Lung (tissue), 17 donors: ENCODE measurements at places on chromosomes 2 and 18. TPM values are rescaled to one million over a fixed set of nuclear protein-coding genes. Genes with fewer than 3 reads are reported as not detected.

DNA sequence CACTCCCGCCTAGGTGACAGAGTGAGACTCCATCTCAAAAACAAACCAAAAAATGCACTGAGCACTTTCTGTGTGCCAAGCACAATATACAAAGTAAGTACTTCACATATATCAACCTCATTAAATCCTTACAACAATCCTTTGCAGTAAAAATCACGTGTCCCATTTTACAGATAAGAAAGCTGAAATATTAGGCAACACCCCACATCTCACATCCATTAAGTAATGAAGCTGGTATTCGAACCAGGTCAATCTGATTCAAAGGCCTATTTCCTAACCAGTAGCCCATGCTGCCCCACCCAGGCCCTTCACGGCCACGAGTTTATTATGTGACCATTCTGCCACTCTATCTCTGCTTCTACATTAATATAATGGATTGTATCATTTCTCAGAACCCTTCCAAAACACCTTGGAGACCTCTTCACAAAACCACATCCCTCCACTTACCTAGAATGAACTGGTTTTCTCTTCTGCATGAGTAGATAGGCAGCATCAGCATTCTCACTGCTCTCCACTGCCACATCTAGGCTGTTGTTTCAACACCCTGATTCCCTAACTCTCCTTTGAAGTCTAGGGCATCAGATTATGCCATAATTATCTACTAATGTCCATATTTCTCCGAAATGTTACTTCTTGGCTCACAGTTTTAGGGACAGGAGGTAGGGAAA lies 3.1 kb upstream of the EXOC6B start:
- H3K36me3 ChIP-seq: peaks cover 3% of the 10 kb centered on the region
- peaks cover 9% of the 10 kb centered on the region for H3K4me1 ChIP-seq
- no peak overlapping the region for H3K27ac ChIP-seq
- H3K27me3 ChIP-seq: no peaks in the 10 kb centered on the region
- DNase-seq: no peak
- no peak overlapping the region for H3K4me3 ChIP-seq

DNA sequence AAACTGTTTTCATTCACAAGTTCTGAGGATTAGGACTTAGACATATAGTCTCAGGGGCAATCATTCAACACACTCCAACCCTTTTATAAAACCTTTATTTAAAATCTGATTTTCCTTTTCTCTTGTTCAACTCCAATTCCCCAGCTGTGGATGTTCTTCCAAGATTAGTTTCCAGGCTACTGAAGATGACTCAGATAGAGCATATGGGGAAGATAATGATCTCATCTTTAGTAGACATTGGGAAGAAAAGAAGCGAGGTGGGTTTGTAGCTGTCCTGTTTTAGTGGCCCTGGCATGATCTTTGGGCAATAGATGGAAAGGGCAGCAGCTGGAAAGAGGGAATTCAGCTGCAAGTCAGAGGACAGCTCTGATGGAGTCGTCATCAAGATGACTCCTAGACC lies 247.7 kb upstream of the CCDC68 start:
- no peaks in the 10 kb centered on the region for H3K27me3 ChIP-seq
- H3K36me3 ChIP-seq: no peaks in the 10 kb centered on the region
- no peak for DNase-seq
- no peak overlapping the region for H3K27ac ChIP-seq

Gene SLC5A7
- 0.48 TPM for total RNA-seq

- no peak for DNase-seq
- H3K36me3 ChIP-seq: peaks cover 3% of the 10 kb centered on the region
- no peak overlapping the region for H3K4me3 ChIP-seq
- H3K4me1 ChIP-seq: peaks cover 3% of the 10 kb centered on the region
These were observed 53.1 kb downstream of the CAB39 start for GRCh38 chr2:230765611-230766300.

Gene LRRC30
- total RNA-seq: not detected

- no peaks in the 10 kb centered on the region for H3K27me3 ChIP-seq
- no peak overlapping the region for H3K27ac ChIP-seq
- no peak overlapping the region for H3K4me3 ChIP-seq
- no peaks in the 10 kb centered on the region for H3K4me1 ChIP-seq
- no peak for DNase-seq
These were observed 58.9 kb downstream of the TRAPPC8 start for GRCh38 chr18:31884020-31884419.

Gene PPP1R1C
- total RNA-seq: 3.9 TPM

DNA sequence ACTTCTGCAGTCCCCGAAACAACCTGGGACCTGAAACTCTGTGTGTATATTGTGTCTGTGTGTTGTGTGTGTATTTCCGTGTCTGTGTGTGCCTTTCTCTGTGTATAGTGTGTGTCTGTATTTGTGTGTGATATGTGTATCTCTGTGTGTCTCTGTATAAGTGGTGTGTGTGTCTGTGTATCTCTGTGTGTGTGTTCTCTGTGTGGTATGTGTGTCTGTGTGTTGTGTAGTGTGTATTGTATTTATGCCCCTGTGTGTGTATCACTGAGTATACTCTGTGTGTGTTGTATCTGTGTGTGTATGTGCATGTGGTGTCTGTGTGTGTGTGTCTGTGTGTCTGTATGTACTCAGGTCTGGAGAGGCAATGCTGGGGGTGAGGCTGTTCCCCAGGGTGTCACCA lies 11.6 kb downstream of the CASP8 start:
- H3K36me3 ChIP-seq: peaks cover 27% of the 10 kb centered on the region
- no peaks in the 10 kb centered on the region for H3K4me1 ChIP-seq
- H3K27me3 ChIP-seq: no peaks in the 10 kb centered on the region
- no peak overlapping the region for H3K27ac ChIP-seq
- DNase-seq: no peak
- no peak overlapping the region for H3K4me3 ChIP-seq

Gene PTPN4
- total RNA-seq: 48.8 TPM

DNA sequence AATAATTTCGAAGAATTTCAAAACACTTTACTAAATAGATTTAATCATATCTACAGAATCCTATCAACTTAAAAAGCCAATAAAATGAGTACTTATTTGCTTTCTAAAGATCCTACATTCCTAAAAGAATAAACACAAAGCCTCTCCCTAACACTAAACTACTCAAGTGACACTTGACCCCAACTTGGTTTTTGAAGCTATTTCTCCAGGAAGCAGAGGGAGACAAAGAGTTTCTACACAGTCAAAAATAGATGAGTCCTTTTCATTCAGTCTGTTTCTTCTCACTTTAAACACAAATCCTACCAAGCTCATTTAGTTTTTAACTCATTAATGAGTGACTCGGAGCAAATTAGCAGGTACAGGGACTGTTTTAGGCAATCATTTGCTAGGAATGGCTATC lies 2.1 kb downstream of the ATL2 start:
- H3K27ac ChIP-seq: no peak overlapping the region
- H3K27me3 ChIP-seq: no peaks in the 10 kb centered on the region
- H3K4me3 ChIP-seq: no peak overlapping the region
- DNase-seq: no peak

GRCh38 chr2:82740527-82740926 lies 1718.6 kb downstream of the SUCLG1 start:
- H3K36me3 ChIP-seq: no peaks in the 10 kb centered on the region
- no peaks in the 10 kb centered on the region for H3K27me3 ChIP-seq
- no peak overlapping the region for H3K27ac ChIP-seq
- no peaks in the 10 kb centered on the region for H3K4me1 ChIP-seq

Gene SERPINB12
- total RNA-seq: not detected

Gene SCN3A
- total RNA-seq: 0.71 TPM

GRCh38 chr2:164840930-164841718 lies 499 bp downstream of the COBLL1 start:
- H3K4me3 ChIP-seq: peak overlapping the region; percentile 87
- H3K27me3 ChIP-seq: peaks cover 24% of the 10 kb centered on the region
- no peaks in the 10 kb centered on the region for H3K36me3 ChIP-seq
- DNase-seq: peak; percentile 72

DNA sequence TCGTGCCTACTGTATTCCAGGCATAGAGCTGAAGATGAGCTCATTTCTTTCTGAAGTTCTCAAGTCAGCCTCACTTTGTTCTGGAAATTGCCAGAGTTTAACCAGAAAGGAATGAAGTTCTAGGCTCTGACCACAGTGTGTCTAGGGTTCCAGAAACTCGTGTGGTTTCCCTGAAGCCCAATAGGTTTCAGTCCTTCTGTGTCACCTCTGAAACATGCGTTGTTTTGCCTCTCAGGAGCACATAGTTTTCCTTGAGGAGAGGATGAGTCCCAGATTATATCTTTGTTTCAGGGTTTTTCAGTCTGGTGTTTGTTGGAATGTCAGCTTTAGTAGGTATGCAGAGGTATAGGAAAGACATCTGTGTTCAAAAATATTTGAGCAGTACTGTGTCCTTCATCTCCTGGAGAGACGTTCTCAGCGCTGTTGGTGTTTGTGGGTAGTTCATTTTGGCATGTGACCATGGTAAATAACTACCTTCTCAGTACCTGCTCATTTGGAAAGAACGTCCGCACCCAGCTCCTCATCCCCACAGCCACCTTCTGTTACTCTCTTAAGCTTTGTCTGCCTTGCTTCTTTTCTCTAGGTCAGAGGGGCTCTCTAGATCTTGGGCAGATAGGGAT lies 56.6 kb downstream of the RALBP1 start:
- H3K27me3 ChIP-seq: no peaks in the 10 kb centered on the region
- H3K36me3 ChIP-seq: peaks cover 33% of the 10 kb centered on the region
- H3K4me3 ChIP-seq: no peak overlapping the region
- DNase-seq: no peak

DNA sequence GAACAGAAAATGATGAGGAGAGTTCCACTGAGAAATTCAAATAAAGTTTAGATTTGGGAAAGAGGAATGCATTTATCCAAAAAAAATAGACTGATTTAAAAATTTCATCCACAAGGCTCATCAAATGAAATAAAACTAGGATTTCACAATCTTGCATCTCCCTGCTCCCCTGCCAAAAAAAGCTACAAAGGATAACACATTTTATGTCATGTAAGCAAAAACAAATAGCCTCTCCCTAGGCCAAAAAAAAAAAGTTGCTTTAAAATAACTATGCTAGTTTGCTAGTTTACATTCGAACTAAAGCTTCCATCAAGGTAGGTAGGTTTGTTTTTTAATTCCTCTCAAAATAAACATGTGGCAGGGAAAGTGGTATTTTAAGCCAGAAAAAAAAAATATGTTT lies 465.5 kb upstream of the ID2 start:
- no peaks in the 10 kb centered on the region for H3K27me3 ChIP-seq
- no peak overlapping the region for H3K27ac ChIP-seq
- H3K4me3 ChIP-seq: no peak overlapping the region
- DNase-seq: peak; percentile 86

GRCh38 chr2:147382322-147382948 lies 462.4 kb upstream of the ACVR2A start:
- no peak for DNase-seq
- no peaks in the 10 kb centered on the region for H3K36me3 ChIP-seq
- H3K4me1 ChIP-seq: no peaks in the 10 kb centered on the region
- no peak overlapping the region for H3K27ac ChIP-seq
- no peak overlapping the region for H3K4me3 ChIP-seq

GRCh38 chr2:70161069-70161534 lies 29.7 kb downstream of the C2orf42 start:
- DNase-seq: no peak
- no peaks in the 10 kb centered on the region for H3K27me3 ChIP-seq
- no peaks in the 10 kb centered on the region for H3K4me1 ChIP-seq
- no peak overlapping the region for H3K4me3 ChIP-seq

GRCh38 chr2:71637736-71638135 lies 184.4 kb downstream of the DYSF start:
- H3K4me3 ChIP-seq: no peak overlapping the region
- H3K27me3 ChIP-seq: no peaks in the 10 kb centered on the region
- no peaks in the 10 kb centered on the region for H3K36me3 ChIP-seq
- no peaks in the 10 kb centered on the region for H3K4me1 ChIP-seq
- no peak for DNase-seq

GRCh38 chr2:1802469-1803216 lies 58.3 kb upstream of the PXDN start:
- H3K36me3 ChIP-seq: no peaks in the 10 kb centered on the region
- no peak for DNase-seq
- no peak overlapping the region for H3K27ac ChIP-seq
- H3K4me3 ChIP-seq: no peak overlapping the region

Gene MATN3
- total RNA-seq: 3.6 TPM

Gene CREG2
- total RNA-seq: not detected

- no peaks in the 10 kb centered on the region for H3K27me3 ChIP-seq
- no peak overlapping the region for H3K4me3 ChIP-seq
- no peaks in the 10 kb centered on the region for H3K4me1 ChIP-seq
- no peaks in the 10 kb centered on the region for H3K36me3 ChIP-seq
- no peak for DNase-seq
These were observed 201.5 kb downstream of the PPP1R1C start for GRCh38 chr2:182187130-182187529.

DNA sequence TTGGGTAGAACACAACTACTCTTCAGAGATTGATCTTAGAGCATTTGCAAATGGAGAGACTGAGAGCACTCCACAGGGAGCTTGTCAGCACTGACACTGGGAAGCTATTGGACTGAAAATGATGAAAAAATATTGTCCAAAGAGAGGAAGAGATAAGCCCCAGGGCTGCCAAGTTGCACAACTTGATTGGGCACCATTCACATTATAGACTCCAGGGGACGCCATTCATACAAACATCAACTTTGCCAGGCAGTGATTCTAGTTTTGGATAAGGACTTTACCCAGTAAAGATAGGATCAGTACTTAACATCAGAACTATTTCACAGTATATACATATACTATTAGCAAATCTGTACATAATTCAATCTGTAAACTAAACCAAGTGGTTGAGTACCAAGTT lies 79.6 kb upstream of the MYCN start:
- no peak for DNase-seq
- no peaks in the 10 kb centered on the region for H3K36me3 ChIP-seq
- no peaks in the 10 kb centered on the region for H3K4me1 ChIP-seq
- no peaks in the 10 kb centered on the region for H3K27me3 ChIP-seq

Gene SMAD7
- 58.8 TPM for total RNA-seq

Gene CD226
- total RNA-seq: 2.5 TPM
